ENCODE measurements at places on chromosomes 5 and 9.

DNA sequence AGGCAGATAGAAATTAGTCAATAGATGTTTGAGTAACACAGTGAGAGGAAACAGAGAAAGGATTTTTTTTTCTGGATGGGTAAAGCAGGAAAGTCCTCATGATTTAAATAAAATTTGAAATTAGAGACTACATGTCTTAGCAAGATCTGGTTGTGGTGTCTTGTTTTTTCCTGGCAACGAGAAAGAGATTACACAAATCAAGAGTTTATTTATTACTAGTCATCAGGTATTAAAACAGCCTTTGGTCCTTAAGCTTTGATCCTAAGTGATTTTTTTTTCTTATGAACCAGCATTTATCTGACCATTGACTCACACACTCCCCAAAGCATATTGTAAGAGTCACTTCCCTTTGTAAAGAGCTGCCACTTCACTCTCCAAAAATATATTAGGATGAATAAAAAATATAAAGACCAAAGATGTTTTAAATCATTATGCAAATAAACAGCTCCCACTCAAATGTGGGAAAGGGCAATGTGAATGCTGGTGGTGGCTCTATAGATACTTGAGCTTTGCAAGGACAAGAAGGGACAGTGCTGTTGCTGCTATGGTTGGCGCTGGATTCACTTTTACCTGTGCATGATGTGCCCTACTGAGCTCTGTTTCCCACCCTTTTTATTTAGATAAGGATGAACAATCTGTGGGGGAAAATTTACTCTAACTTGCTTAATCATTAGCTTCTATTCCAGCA lies 1726.5 kb downstream of the MAT2B start:
- no peak for DNase-seq

DNA sequence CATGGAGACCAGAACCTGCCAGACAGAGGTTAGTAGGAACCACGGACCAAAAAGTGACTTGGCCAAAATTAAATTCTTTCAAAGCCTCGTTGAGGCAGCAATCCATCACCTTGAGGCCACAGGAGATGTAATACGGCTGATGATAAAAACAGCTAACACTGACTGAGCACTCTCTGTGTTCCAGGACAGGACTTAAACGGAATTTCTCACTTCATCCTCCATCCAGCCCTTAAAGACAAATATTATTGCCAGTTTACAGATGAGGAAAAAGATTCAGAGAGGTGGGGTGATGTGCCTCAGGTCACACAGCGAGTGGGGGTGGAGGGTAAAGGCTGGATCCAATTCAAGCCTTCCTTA lies 25.1 kb downstream of the STK10 start:
- DNase-seq: no peak

- no peak for DNase-seq
These were observed 93.6 kb downstream of the ROR2 start for GRCh38 chr9:91856419-91856818.

- DNase-seq: no peak
These were observed 456.3 kb upstream of the WWC1 start for GRCh38 chr5:167835146-167835545.
